ENCODE measurements at places on chromosomes 13 and 19. TPM values are rescaled to one million over a fixed set of nuclear protein-coding genes. Genes with fewer than 3 reads are reported as not detected.

The STARD13 gene
- total RNA-seq = 12.3 TPM

The FREM2 gene
- 2.7 TPM for total RNA-seq

The PDE4C gene
- total RNA-seq = 0.47 TPM

The BICRA gene
- total RNA-seq = 9.8 TPM

The MEIOSIN gene
- not detected for total RNA-seq

The KIR3DL1 gene
- total RNA-seq = not detected

The IRGC gene
- not detected for total RNA-seq

The PRR20A gene
- total RNA-seq = not detected

The NUFIP1 gene
- 7.5 TPM for total RNA-seq

The KLHL1 gene
- 106 TPM for total RNA-seq

The CLIP3 gene
- total RNA-seq = 27.1 TPM

The DIRAS1 gene
- 23.1 TPM for total RNA-seq

The LAIR2 gene
- total RNA-seq = not detected

The NDUFA11 gene
- 79.9 TPM for total RNA-seq

The ADGRE1 gene
- total RNA-seq = not detected

The C19orf81 gene
- total RNA-seq = 2.3 TPM

The FOSB gene
- 2.2 TPM for total RNA-seq

The NFIX gene
- 124 TPM for total RNA-seq

The LRRC8E gene
- total RNA-seq = not detected

The YJEFN3 gene
- 1.6 TPM for total RNA-seq

The ADPRHL1 gene
- 0.62 TPM for total RNA-seq

The MEF2B gene
- total RNA-seq = not detected

The ZNF160 gene
- total RNA-seq = 35.1 TPM

The COMP gene
- not detected for total RNA-seq

The P2RY11 gene
- 3.9 TPM for total RNA-seq

The WDR88 gene
- total RNA-seq = 0.16 TPM

The FUT3 gene
- total RNA-seq = not detected

The EXOSC5 gene
- total RNA-seq = 14.8 TPM

The BEST2 gene
- total RNA-seq = 0.16 TPM

The C19orf67 gene
- not detected for total RNA-seq

The CGB8 gene
- total RNA-seq = not detected

All from occipital lobe (tissue), 3 donors.